Right renal cortex interstitium (tissue), 3 donors: ENCODE measurements at places on chromosomes 11 and 22. TPM values are rescaled to one million over a fixed set of nuclear protein-coding genes. Genes with fewer than 3 reads are reported as not detected.

DNA sequence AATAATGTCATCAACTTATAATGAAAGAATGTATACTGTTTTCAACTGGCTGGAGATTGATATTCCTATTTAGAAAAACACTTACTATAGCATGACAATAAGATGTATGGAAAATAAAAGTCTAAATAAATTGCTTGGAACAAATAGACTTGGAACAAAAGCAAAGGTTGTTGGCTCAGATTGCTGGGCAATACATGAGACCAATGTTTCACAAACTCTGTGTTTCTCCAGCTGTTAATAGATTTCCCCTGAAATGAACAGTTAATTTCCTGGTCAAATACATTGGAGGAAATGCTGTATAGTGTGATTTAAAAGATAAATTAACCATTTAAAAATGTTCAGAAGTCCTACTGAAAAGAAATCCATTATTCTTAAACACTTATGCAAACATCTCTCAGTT lies 40.1 kb upstream of the CTSC start:
- no peak for DNase-seq

- no peak for DNase-seq
These were observed 92.7 kb downstream of the RPL27A start for GRCh38 chr11:8775332-8775731.

GRCh38 chr11:79173615-79174014 lies 267.2 kb downstream of the TENM4 start:
- DNase-seq = no peak

GRCh38 chr11:74611369-74611861 lies 19.0 kb downstream of the POLD3 start:
- DNase-seq = no peak

DNA sequence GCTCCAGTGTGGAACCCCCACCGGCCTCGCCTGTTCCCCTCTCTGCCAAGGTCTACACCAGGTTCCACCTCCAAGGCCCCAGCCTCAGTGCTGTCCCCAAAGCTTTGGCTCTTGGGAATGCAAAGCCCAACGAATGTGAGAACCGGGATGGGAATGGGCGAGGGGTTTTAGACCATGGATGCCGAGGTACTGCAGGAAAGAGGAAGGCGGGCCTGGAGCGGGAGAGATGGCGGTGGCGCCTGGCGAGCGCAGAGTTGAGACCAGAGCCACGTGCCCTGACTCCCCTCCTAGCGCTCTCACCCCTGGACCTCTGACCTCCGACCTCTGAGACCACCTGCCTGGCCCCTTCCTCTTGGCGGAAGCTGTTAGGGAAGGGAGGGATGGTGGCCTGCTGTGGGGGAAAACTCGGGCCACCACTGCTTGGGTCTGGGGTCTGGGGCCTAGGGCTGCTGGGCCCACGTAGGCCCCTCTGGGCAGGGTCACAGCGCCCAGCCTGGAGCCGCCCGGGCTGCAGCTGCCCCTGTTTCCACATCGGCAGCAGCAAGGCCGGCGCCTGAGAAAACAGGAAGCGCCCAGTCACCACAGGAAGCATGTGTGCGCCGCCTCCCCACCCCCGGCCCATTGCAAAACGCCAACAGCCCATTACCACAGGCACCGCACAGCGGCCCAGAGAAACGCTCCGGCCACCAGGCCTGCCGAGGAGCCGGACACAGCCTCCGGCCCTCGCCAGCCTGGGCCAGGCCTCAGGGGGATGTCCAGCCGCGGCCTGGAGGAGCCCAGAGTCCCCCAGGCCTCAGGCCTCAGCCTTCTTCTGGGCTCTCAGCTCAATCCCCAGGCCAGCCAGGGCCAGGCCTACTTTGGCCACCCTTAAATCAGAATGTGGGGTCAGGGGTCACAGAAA lies 13.8 kb upstream of the SLC39A13 start:
- DNase-seq = no peak

DNA sequence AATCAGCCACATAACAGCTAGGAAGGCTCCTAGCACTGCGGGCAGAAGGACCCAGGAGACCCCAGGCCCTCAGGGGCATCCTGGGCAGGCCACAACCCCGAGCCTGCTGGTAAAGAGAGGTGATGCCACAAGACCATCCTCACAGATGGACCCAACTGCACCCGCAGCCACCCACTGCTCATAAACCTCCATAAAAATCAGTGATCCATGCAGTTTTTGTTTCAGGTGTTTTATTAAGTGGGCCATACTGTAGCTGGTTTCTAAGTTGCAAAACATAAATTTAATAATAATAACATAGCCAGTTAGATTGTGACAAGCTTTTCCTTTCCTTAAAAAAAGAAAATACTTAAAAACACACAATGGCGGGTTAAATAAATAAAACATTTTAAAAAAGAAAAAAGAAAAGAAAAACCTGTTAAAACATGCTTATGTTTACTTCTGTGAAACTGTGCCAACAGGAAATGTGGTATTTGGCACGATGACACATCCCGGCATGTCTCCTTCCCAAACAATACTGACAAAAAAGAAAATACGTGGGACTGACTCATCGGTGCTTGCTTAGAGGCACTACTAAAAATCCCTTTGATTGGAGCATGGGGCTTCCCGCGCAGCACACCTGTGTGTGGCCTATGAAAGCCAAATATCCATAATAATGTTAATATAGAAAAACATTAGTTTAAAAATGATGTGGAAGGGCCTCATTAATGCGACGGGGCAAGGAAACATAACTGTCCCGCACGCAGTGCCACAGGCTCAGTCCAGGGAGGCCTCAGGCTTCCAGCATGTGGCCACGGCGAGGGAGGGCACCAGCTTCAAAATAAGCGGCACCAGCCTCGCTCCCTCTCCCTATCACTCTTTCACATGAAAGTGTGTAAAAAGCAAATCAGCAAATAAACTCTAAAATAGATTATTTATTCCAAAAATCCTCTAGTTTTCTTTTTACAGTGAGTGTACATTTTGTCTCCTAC lies 47.5 kb upstream of the SCUBE2 start:
- no peak for DNase-seq

The ANKK1 gene
- 0.50 TPM for polyA plus RNA-seq

The FIBIN gene
- polyA plus RNA-seq = 22.2 TPM
